ENCODE measurements at places on chromosomes 3 and 15. TPM values are rescaled to one million over a fixed set of nuclear protein-coding genes. Genes with fewer than 3 reads are reported as not detected.

DNA sequence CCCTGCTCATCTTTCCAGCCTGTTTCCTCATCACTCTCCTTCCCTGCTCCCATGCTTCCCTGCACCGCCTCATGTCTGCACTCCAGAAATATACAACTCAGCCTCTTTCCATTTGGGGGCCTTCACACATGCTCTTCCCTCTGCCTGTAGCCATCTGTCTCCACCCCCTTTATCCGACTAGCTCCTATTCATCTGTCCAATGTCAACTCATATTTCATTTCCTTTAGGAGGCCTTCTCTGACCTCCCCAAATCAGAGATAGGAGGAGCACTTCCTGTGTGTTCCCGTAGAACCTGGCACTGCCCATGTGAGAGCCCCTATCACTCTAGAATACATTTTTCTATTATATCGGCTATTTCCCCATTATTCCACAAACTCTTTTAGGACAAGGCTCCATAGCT, 10.6 kb downstream of the ATP8B4 start:
- no peak for DNase-seq

DNA sequence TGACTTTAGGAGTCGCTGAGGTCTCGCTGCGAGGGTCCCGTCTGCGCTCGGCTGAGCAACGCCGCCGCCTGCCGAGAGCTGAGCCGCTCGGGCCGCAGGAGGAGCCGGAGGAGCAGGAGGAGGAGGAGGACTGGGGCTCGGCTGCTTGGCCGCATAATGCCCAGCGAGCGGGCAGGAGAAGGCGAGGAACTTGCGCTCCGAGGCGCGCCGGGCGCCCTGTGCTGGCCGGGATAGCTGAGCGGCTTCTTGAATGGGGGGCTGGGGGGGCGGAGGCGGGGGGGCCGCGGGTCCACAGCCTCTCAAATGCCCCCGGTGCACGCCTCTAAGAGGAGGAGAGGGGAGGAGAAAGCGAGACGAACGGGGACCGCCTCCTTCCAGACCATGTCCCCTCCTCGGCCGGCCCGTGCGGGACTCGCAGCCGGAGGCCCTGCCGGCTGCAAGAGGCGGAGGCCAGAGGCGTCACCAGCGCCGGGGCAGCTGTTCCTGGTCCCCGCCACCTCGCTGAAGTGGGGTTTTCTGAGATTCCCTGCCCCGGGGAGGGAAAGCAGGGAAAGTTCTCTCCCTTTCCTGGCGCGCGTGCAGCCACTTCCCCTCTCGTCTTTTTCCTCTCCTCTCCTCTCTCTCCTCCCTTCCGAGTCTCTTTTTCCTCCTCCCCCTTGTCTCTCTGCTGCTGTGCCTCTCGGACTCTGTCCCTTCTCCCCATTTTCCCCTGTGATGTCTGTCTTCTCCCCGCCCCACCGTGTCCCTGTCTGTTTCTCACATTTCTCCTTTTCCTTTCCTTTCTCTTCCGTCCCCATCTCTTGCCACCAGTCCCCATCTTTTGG, at the start of gene ADAMTS9:
Gene ADAMTS9 (minus strand): TSS at position 220 of the 824 bp plus-strand sequence. CDS start 343 bp downstream, outside the sequence.
- DNase-seq: peak; percentile 95

DNA sequence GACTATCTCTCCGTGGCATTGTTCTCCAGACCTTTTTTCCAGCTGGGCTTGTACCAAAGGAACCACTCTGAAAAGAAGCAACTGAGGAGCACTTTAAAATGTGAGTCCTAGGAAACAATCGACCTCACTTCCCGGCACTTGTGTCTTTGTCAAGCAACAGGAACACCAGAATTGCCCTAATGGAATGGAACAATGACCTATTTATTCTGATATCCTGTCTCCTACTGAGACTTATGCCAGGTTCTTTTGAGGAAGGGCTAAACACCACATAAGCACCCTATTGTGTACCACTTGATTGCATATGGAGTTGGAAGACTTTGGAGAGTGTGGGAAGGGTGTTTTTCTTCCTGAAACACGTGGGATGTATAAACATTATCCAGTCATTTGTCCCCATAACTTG, 56.8 kb upstream of the TGFBR2 start:
- no peak for DNase-seq

DNA sequence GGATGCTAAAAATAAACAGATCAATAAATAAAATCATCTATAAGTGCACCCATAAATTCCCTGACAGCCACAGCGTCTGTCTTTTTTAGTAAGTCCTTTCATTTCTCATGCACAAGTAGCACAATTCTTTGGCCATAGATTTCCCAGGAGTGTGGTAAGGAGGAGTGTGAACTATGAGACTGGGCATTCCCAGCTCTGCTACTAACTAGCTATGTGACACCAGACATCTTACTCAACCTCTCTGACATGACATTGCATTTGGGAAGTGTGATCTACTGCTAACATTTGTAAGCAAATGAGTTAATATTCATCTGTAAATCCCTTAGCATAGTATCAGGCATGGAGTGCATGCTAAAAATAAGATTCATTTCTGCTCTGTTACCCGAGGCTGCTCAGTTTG, 301.7 kb downstream of the NTRK3 start:
- no peak for DNase-seq

Gene SAMD7
- not detected for total RNA-seq

Gene UROC1
- 0.15 TPM for total RNA-seq

Gene MEIS2
- total RNA-seq: 28.3 TPM

Gene GOLGA6D
- total RNA-seq: 0.15 TPM

DNA sequence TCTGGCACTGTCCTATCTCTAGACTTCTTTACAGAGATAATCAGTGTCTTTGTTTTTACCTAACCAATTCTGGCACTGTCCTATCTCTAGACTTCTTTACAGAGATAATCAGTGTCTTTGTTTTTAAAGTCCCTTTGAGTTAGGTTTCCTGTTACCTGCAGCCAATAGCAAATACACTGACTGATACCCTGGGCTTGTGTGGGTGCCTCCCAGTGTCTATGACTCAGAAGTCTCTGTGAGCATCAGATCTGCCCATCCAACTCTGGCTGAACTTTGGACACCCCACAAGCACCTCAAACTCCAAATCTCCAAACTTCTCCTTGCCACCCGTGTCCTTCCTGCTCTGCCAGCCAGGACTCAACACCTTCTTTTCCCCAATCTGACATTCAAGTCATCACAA, 30.4 kb downstream of the SLC41A3 start:
- DNase-seq: no peak

DNA sequence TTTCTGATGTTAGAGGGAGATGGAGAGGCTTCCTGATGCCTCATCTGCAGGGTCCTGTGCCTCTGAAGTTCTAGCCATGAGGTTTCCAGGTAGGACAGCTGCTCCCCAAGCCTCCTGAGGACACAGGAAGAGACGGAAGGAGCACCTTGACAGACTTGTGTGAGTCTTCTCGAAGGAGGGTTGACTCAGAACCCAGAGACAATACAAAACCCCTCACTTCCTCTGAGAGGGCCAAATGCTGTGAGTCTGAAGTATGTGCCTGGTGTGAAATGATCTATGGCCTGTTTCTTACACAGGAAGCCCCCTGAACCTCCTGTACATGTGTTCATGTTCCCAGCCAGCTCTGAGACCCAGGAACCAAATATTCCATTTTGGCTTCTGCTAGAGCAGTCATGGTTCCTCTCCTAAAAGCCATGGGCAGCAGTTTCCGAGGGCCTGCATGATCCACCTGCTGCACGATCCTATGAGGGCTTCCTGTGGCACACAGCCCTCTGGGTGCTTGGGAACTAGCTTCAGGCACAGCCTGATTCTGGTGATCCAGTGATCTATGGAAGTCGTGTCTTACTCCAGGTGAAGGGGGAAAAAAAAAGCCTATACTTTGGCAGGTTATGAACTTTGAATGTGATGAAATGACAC, 62.2 kb downstream of the AAGAB start:
- DNase-seq: no peak

GRCh38 chr3:83393276-83393675, 1565.5 kb upstream of the CADM2 start:
- DNase-seq: no peak

DNA sequence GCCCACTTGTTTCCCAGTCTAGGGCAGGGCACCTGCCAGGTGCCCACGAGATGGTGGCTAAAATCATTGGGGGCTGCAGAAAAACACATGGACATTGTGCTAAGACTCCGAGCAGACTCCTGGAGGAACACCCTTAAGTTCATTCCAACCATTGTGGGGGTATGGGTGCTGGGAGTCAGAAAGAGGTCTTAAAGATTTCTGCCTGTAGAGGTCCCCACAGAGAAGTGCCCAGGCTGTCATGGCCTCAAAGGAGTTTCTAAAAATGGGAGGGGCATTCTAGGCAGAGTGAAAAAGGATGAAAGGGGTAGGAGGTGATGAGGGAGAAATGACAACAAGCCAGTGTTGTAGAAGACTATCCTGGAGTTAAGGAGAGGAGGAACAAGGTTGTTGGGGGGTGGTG, 17.1 kb downstream of the RBP1 start:
- no peak for DNase-seq

DNA sequence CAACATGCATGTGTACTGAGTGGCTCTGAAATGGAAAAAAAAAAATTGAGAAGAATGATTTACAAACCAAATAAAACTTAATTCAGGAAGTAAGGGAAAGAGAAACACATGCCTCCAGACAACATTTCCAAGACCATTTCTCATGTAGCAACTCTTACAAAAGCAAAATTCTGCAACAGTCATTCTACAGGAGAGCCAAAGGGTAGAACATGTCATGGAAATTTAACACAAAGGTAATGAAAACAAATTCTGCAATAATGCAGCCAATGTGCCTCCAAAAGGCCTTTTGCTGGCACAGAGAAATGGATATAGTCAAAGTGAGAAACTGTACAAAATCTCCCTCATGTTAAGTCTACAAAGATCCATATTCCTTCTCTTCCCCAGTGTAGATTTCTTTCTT, 4.0 kb downstream of the PEX11A start:
- DNase-seq: no peak

GRCh38 chr15:65368302-65369211, 9.2 kb downstream of the IGDCC3 start:
- DNase-seq: peak; percentile 48

DNA sequence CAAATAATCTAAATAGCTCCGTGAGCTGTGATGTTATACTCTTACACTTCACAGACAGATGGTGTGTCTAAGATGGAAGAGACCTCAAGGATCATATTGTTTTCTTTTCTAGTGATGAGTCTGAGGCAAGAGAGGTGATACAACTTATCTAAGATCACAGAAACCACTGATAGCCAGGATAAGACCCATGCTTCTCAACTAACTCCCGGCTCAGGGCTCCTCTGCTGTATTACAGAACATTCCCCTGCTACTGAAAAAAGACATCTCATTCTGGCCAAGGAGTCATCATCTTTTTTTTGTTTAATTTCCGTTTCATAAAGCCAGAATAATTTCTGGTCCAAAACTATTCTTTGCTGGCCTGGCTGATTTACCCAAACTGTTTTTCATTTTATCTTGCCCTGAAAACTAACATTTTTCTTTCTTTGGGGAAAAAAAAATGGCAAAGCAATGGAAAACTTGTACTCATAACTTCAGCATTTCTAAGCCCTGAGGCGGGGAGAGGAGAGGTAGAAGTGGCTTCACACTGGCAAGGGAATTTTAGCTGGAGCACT, 46.9 kb upstream of the GAP43 start:
- DNase-seq: no peak

DNA sequence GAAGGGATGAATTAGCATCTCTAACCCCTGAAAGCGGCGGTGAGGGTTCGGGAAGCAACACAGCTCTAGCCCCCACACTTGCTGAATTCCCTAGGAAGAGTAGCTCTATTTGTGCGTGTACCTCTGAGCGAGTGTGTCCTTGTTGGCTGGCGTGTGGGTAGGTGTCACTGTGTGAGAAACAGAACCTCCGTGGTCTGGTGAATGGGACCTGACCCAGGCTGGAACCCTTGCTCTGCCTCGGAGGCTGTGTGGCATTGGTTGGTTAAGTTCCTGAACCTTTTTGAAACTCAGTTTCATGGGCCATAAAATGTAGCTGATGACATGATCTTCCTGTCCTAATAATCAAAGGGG, 414 bp upstream of the TMEM115 start:
- DNase-seq: no peak

Gene A4GNT
- total RNA-seq: not detected

GRCh38 chr15:26970712-26971210, at the start of gene GABRG3:
TSS of gene GABRG3 (plus strand) at chr15:26971181.
- DNase-seq: no peak

Gene DLL4
- total RNA-seq: not detected

Gene MAP1A
- 95.3 TPM for total RNA-seq

DNA sequence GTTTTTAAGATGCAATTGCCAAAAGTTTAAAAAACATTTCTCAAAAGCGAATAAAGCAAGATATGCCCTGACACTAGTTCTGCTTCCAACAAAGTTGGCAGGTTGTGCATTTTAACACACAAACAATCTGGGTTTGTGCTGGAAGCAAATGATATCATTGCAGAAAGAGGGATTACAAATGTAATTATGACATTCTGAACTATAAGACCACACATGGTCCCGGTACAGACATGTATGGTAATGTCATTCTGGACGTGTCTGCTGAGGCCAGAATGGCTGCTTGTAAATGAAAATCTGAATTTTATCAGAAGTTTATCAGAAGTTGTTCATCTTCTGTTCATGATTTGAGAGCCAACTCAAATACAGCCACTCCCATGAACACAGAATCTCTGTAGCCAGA, 10.7 kb downstream of the TMC3 start:
- no peak for DNase-seq

Gene ST8SIA2
- total RNA-seq: 2.4 TPM

Gene C3orf20
- not detected for total RNA-seq

Gene TTLL13
- total RNA-seq: not detected

DNA sequence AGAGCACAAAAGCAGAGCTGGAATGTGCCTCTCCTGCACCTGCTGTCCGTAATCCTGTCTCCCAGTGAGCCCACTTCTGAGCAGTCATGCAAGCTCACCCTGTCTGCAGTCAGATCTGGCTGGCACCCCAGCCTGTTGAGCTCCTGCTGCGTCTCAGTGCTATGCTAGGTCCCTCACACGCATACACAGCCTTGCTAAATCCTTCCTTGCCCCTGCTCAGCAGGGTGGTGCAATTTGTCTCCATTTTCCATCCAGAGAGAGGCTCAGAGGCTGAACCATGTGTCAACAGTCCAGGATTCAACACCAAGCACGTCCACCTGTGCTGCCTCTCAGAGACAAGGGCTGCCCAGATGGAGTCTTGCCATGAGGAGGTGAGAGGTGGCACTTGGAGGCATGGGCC, 11.0 kb downstream of the POMGNT2 start:
- DNase-seq: no peak

GRCh38 chr3:46131884-46132450, 76.1 kb downstream of the CCR1 start:
- DNase-seq: no peak

DNA sequence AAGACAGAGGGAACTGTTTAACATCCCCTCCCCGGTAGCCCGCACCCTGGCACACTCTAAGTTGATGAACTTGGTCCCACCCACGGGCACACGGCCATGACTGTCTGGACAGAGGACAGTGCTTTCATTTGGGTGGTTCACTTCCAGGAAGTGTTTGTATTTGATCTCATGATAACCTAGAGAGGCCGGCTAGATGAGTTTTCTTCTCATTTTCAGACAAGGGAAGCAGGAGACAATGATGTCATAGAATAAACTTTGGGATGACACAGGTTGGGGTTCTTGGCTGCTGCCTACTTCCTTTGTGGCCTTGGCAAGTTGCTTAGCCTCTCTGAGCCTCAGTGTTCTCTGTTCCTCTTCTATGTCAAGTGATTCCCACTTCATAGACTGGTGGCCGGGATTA, 16.1 kb upstream of the LYSMD4 start:
- no peak for DNase-seq

- no peak for DNase-seq
These were observed 30.5 kb downstream of the DNAJB8 start for GRCh38 chr3:128436214-128436613.
